ENCODE measurements at places on chromosomes 1 and 21. TPM values are rescaled to one million over a fixed set of nuclear protein-coding genes. Genes with fewer than 3 reads are reported as not detected.

The LCE1C gene
- total RNA-seq = not detected

The S100A7 gene
- total RNA-seq = not detected

The ANKRD35 gene
- 3.6 TPM for total RNA-seq

GRCh38 chr21:37139902-37140301, 66.8 kb downstream of the TTC3 start:
- no peaks in the 10 kb centered on the region for H3K4me1 ChIP-seq
- H3K27me3 ChIP-seq = no peaks in the 10 kb centered on the region
- H3K36me3 ChIP-seq = no peaks in the 10 kb centered on the region
- no peak overlapping the region for H3K27ac ChIP-seq
- H3K4me3 ChIP-seq = no peak overlapping the region

DNA sequence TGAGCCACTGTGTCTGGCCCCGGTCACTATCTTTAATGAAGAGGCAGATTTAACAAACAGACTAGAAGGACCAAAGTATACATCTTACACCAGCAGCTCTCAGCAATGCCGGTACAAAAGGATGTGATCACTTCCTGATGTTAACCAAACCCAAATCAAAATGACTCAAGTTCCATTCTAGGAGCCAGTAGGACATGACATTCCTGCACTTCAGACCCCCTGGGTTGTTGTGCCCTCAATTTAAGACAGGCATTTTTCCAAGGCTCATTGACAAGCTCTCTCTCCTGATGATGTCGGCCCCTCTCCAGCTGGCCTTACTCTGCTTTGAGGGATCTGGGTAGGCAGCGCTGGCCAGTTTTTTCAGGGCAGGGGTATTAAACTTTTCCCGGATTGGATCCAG, 35.1 kb downstream of the YARS1 start:
- no peak overlapping the region for H3K27ac ChIP-seq
- no peaks in the 10 kb centered on the region for H3K27me3 ChIP-seq
- H3K36me3 ChIP-seq = peaks cover 96% of the 10 kb centered on the region
- no peak overlapping the region for H3K4me3 ChIP-seq

- no peak overlapping the region for H3K4me3 ChIP-seq
- H3K27ac ChIP-seq = no peak overlapping the region
- H3K4me1 ChIP-seq = peaks cover 5% of the 10 kb centered on the region
- H3K27me3 ChIP-seq = no peaks in the 10 kb centered on the region
These were observed 18.5 kb downstream of the ALDH4A1 start for GRCh38 chr1:18883636-18884418.

Data from GM23338 (cell line).